ENCODE measurements at places on chromosomes 7 and 10.

DNA sequence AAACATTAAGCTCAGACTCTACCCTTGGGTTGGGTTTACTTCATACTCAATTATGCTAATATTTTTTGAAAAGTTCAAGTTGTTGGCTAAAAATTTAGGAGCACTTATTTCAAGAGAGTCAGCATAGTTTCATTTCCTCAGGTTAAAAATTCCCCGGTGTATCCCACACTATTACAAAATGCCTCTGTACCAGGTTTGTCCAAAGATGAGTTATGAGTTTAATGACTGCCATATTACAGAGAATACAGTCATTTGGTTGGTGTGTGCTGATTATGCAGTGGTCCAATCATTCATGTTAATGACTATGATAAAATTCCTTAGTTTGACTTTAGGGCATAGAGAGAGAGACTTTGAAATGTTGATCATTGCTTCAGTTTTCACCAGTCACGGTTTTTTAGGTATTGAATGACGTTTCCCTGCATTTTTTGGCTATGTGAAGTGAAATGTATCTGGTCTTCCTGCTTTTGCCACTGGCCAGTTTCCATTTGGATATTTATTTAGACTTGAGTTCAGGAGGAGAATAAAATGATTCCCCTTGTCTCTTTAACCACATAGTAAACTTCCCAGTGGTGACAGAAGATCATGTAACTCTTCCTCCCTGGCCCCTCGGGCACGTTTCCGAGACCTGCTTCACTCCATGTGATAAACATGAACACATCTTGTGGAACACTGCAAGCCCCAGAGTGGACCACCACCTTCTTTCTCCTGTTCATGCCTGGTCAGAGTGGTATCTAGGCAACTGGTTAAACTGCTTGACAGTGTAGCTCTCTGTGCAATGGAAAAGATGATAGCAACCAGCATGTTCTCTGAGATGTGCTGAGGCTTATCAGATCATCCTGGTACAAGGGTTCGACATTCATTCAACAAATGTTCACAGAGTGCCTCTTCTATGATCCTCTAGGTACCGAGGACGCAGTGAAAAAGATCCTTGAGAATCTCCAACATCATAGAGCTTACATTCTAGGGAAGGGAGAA lies 153.6 kb downstream of the CACNB2 start:
- no peak for DNase-seq

DNA sequence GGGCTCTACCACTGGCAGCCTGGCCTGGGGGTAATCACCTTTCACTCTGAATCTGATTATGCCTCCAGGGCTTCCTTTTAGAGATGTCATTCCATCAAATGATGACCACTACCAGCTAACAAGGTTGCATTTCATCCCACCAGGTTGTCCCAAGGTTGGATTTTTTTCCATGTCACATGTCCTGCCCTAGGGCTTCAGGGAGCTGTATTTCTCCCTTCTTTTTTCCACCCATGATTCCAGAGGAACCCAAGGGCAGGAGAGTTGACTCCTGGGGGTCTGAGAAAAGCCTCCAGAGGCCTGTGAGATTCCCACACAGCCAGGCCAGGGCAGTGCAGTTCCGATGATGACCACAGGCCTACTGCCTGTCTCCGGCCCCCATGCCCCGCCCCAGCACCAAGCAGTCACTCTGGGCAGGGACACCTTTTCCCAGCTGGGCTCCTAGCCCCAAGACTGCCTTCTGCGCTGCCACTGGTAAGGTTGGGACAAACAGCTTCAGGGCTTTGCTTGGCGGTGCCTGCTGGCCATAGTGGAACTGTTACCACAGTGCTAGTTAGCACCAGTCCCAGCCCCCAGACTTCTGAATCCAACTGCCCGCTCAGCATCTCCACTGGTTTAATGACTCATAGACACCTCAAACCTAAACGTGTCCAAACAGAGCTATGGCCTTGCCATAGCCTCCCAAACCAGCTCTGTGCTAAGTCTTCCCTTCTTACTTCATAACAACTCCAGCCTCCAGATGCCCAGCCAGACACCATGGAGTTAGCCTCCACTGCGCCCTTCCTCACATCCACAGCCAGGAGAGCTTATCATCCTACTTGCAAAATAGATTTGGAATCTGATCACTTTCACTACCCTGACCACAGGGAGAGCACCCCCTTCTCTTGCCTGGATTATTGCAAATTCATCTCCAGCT lies 133.7 kb downstream of the ARHGAP22 start:
- no peak for DNase-seq

DNA sequence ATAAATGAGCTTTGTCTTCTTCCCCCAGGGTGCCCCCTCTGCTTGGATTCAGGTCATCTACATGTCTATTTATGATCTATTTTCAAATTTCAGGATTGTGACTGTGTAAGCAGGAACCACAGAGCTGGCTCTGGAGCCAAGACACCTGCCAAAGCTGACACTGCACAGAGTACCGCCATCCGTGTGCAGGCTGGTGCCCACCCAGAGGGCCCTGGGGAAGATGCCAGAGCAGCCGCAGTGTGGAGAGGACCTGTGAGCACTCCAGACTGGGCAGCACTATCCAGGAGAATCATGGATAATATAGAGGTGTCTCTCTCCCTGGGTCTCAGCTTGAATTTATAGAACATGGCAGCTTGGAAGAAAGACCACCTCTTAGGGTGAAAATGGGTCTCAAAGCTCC lies 577.5 kb downstream of the GRID1 start:
- no peak for DNase-seq

- no peak for DNase-seq
Measured at GRCh38 chr10:103762916-103763315, 92.5 kb downstream of the SH3PXD2A start.

DNA sequence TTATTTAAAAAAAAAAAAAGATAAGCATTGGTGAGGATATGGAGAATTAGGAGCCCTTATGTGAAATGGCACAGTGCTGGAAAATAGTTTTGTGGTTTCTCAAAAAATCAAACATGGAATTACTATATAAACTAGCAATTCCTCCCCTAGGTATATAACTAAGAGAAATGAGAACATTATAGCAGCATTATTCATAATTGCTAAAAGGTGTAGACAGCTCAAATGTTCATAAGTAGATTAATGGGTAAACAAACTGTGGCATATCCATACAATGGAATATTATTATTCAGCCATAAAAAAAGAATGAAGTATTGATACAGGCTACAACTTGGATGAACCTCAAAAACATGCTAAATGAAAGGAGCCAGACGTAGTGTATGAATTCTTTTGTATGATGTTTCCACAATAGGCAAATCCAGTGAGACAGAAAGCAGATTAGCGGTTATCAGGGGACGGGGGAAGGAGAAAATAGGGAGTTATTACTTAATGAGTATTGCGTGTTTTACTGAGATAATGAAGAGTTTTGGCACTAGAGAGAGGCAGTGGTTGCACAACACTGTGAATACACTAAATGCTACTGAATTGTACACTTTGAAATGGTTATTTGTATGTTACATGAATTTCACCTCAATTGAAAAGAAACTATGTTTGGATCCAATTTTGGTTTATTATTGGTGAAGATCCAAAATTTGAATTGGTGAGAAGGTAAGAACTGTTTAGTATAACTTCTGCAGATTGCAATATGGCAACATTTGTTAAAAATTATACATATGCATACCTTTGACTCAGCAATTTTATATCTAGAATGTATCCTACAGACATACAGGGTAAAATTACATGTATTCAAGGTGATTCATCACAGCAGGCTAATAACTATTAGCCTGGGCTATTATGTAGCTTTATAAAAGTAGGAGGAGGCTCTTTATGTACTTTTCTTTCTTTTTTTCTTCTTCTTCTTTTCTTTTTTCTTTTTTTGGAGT lies 69.7 kb downstream of the VCL start:
- DNase-seq: no peak

DNA sequence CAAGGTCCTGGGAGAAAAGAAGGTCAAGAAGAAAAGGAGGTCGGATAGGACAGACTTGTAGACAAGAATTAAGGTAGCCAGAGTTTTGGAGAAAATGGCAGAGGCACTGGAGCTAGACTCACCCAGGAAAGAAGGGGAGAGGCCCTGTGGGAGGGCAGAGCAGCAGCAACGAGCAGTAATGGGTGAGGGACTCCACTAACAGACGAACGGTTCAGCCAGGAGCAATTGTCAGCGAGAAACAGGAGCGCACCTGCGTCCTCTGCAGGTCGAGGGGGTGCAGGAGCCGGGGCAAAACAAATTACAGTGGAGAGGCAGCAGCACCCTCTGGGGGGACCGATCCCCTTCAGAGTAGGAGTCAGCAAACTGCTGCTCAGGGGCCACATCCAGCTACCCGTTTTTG lies 18.5 kb upstream of the IGFBP3 start:
- DNase-seq: no peak

DNA sequence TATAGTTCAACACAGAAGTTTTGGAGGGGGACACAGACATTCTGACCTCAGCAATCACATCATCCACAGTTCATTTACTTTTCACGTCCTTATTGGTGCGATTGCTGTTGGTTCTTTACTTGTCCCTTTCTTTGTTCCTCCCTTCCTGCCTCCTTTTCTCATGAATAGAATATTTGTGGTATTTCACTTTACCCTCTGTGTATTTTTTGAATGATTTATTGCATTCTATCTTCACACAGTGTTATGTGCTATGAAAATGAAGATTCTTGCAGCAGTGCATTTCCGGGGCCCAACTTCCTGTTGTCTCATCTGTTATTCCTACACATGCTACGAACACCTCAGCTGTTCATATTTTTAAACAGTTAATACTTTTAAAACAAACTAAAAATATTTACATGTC lies 179.6 kb downstream of the ZMYND11 start:
- no peak for DNase-seq

DNA sequence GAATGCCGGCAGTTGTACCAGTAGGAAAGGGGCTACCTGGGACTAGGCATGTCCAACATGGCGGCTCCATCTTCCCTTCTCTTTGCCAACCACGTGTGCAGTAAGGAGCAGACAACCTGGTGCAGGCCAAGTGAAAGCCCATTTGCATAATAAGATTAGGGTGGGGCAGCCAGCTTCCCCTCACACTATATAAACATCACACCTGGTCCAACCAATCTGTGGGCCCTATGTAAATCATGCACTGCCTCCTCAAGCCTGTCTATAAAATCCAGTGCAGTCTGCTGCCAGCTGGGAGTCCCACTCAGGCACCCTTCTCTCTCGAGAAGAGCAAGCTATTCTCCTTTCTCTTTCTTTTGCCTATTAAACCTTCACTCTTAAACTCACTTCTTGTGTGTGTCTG lies 429.3 kb downstream of the CALN1 start:
- DNase-seq: peak; percentile 69

GRCh38 chr10:35140727-35141126 lies 14.1 kb downstream of the CREM start:
- DNase-seq: no peak

DNA sequence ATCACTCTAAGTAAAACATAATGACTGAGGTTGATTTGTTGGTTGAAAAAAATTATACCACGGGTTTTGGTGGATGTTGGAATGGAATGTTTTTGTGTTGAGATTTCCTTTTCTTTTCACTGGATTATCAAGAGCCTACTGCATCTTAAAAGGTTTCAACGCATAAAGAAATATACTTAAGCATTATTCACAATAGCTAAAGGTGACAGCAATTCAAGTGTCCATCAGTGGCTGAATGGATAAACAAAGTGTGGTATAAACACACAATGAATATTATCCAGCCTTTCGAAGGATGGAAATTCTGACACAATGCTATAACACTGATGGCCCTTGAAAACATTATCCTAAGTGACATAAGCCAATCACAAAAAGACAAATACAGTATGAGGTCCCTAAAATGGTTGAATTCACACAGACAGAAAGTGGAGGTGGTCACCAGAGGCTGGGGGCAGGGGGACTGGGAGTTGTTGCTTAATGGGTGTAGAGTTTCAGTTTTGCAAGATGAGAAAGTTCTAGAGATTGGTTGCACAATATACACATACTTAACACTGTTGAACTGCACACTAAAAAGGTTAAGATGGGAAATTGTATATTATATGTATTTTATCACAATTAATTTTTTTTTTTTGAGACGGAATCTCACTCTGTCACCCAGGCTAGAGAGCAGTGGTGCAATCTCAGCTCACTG lies 122.3 kb downstream of the NRP1 start:
- DNase-seq: no peak

DNA sequence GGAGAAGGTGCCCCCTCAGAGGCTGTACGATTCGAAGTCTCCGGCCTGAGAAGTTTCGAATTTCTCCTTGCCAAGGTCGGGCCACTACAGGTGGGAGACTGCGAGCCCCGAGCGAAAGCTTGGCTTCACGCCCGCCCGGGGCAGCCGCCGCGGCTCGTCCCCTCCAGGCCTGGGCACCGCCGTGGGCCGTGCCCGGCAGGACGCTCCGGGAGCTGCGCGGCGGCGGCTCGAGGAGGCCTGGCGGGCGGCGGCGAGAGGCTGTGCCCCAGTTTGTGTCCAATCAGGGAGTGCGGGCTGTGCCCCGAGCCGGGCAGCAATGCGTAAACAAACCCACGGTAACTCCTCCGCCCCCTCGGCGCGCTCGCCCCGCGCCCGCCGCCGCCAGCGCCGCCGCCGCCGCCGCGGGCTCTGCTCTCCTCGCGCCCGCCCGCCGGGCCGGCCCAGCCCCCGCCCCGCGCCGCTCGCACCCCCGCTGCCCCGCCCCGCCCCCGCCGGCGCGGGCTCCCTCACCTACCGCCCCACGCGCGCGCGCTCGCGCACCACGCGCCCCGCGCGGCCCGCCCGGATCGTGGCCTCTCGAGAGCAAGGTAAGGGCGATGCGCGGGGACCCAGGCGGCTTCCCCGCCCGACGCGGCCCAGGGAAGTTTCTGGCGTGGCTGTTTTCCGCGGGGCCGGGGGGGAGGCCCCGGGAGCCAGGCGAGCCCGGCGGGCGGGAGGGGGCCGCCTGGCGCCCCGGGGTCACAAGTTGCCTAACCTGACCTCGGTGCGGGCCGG lies 57.8 kb upstream of the PCGF5 start:
- DNase-seq: peak; percentile 74

GRCh38 chr10:42969909-42970308 lies 107.0 kb upstream of the RET start:
- no peak for DNase-seq

Measured in NCI-H1417 (cell line).